ENCODE measurements at places on chromosomes 3 and 15. TPM values are rescaled to one million over a fixed set of nuclear protein-coding genes. Genes with fewer than 3 reads are reported as not detected.

DOCK3 gene
- 1.9 TPM for total RNA-seq

NUP210 gene
- 4.3 TPM for total RNA-seq

PDZRN3 gene
- total RNA-seq = 42.1 TPM

REC114 gene
- total RNA-seq = not detected

NOX5 gene
- 0.56 TPM for total RNA-seq

TGM4 gene
- total RNA-seq = not detected

PARP15 gene
- total RNA-seq = 4.1 TPM

TLR9 gene
- total RNA-seq = not detected

Data from omental fat pad (tissue), 4 donors.